ENCODE measurements at places on chromosomes 2 and 18. TPM values are rescaled to one million over a fixed set of nuclear protein-coding genes. Genes with fewer than 3 reads are reported as not detected.

GRCh38 chr2:66561645-66562303 is 126.8 kb downstream of the MEIS1 start:
- no peak for DNase-seq

GRCh38 chr2:101974663-101975062 is 17.1 kb upstream of the IL1R2 start:
- DNase-seq, result no peak

DNA sequence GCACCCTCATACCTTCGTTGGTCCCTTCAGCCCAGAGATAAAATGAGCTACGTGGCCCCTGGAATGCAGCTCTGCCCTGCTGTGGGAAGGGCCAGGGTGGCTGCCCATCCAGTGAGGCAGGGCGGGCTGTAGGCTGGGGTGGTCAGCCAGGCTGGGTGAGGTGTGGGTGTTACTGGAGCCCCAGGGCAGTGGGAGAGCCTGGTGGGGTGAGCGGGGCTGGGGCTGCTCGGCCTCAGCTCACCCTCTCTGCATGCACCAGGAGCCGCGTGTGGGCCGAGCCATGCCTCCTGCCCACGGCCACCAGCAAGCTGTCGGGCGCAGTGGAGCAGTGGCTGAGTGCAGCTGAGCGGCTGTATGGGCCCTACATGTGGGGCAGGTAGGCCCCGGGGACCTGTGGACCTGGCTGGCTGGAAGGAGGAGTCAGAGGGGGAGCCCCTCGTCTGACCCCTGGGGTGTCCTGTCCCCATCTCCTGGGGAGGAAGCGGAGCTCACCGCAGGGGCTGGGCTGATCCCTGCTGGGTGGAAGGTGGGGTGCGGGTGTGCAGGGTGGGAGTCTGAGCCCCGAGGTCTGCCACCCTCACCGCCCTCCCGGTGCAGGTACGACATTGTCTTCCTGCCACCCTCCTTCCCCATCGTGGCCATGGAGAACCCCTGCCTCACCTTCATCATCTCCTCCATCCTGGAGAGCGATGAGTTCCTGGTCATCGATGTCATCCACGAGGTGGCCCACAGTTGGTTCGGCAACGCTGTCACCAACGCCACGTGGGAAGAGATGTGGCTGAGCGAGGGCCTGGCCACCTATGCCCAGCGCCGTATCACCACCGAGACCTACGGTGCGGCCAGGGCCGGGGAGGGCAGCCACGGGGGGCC is 5.5 kb downstream of the RNPEPL1 start:
- DNase-seq, result no peak

DNA sequence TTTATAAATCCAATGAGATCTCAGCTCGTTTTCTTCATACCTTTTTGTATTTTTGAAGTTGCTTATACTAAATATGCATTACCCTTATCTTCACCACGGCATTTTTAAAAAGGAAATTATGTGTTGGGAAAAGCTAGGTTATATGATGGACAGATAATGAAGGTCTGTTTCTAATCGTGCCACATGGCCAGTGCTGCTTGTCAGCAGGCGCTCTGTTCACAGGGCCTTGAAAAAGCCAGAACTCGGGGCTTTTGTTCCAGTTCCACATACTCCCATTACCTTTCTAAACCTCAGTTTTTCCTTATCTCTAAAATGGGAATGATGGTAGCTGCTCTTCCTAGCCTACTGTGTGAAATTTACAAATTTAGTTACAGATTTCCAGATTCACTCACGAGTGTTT is 42.0 kb downstream of the EPAS1 start:
- no peak for DNase-seq

GRCh38 chr2:97963880-97964279 is 31.9 kb downstream of the TMEM131 start:
- DNase-seq, result no peak

- DNase-seq, result no peak
Measured at GRCh38 chr2:41484858-41485234, 563.0 kb upstream of the PKDCC start.

- no peak for DNase-seq
Measured at GRCh38 chr2:213125646-213126347, 25.6 kb downstream of the IKZF2 start.

GRCh38 chr2:85307527-85307897 is 20.3 kb downstream of the TGOLN2 start:
- no peak for DNase-seq

DNA sequence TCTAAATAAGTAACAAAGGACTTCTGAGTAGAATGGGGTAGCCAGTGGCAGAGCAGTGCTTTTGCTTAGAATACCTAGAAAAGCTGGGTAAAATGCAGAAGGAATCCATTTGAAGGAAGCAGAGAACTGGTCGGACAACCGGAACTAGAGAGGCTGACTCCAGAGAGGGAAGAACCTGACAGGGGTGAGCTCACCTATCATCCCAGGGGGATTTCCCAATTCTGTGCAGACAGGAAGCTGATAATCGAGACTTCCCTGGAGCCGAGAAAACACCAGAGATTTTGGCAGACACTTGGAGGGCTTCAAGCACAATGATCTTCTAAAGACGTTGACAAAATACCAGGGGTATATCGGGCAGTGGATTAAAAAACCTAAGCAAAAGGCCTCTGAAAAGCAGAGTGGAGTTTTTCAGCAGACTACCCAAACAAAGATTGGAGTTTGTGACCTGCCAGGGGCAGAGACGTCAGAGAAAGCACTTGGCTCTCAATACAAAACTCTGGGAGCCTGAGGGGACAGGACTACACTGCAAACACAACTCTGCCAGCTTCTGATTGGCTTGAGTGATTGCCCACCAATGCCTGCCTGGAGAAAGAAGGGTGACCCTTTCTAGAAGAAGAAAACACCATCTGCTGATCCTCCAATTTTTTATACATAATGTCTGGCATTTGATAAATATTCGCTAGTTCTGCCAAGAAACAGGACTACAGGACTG is 67.5 kb upstream of the TTN start:
- no peak for DNase-seq

DNA sequence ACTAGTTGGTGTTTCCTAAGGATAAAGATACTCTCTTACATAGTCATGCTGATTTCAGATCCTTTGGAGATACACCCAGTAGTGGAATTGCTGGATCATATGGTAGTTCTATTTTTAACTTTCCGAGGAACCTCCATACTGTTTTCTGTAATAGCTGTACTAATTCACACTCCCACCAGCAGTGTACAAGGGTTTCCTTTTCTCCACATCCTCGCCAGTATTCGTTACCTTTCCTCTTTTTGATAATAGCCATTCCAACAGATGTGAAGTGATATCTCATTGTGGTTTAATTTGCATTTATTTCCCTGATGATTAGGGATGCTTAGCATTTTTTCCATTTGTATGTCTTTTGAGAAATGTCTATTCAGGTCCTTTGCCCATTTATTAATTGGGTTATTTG is 34.0 kb downstream of the ACTR2 start:
- DNase-seq, result no peak

DNA sequence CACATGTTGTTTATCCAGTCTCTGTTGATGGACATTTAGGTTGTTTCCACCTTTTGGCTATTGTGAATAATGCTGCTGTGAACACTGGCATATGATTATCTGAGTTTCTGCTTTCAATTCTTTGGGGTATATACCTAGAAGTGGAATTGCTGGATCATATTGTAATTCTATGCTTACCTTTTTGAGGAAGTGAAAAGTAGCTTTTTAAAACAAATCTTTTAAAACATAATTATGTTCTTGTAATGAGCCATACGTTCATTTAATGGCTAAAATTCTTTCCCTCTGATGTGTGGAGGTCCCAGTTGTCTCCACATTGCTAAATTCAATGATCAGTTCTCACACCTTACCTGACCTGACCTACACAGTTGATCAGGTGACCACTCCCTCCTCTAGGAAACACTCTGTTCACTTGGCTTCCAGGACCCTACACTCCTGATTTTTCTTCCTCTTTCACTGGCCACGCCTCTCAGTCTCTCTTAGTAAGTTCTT is 27.8 kb upstream of the SERTAD2 start:
- no peak for DNase-seq

DNA sequence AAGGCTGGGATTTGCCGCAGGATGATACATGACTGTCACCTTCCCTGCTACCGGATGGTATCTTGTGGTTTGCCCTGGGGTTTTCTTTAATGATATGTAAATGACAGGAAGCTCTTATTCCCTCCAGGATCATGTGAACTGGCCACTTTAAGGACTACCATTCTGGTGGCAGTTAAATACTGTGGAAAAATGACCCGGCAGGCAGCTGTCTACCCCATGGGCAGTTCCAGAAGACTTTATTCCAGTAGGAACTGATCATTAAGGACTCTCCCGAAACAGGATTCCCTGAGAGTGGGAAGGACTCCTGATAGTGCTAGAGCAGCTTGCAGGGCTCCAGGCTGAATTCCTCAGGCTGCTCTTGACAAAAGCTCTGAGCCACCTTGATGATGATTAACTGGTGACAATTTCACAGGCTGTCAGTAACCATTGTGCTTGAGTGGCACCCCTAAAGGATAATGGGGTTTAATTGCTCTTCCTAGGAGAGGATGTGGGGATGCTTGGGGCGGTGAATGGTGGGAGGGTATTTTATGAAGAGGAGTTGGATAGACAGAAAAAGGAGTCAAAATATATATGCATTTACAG is 212.0 kb downstream of the CPS1 start:
- no peak for DNase-seq

GRCh38 chr2:103002954-103003353 is 241.1 kb downstream of the TMEM182 start:
- no peak for DNase-seq

DNA sequence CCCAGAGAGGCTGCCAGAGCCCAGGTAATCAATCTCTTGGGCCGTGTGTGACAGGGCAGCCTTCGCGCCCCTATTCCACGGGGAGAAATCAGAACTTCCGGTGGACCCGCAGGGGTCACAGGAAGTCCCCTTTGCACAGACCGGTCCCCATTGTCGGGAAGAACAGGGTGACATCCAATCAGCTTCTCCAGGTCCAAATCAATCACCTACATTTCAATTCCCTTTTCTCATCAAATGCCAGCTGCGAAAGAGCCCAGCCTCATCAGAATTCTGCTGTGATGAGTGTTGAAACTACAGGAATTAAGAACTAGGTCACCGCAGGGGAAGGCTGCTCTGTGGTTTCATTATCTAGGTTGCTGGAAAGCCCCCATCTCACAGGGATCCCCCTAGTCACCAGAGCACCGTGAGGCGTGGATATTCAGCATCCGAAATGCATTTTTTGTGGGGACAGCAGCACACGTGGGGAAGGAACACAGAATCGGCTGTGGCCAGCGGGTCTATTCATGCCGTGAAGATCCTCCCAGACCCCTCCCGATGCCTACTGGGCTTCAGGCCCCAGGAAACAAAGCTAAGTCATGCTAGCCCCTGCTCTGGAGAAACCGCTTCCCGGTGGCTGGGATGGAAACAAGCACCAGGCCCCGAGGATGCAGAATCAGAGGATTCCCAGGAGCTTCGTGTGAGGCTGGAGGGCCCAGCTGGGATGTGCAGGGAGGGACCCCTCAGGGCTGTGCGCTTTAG is 193.7 kb upstream of the ID2 start:
- DNase-seq, result no peak

DNA sequence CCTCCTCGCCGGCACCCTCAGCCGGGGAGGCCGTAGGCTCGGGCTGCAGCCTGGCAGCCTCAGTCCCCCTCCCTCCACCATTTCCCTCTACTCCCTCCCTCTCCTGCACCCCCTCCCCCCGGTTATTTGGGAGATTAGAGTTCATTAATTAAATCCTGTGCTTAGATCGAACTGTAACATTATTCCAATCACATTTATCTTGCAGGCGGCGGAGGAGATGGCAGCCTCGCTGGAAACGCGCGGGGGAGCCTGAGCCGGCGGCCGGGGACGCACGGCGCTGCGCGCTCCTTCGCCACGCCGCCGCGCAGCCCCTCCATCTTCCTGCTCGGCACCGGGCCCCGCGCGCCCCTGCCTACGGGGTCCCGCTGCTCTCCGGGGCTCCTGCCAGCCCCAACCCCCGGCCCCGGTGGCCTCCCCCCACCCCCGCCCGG is at the start of gene ST8SIA3:
TSS of gene ST8SIA3 (plus strand) at position 287 of the 431 bp plus-strand sequence. CDS start 290 bp downstream, outside the sequence.
- no peak for DNase-seq

GRCh38 chr2:59787095-59787494 is 766.4 kb downstream of the BCL11A start:
- DNase-seq, result no peak

Gene EN1
- total RNA-seq, result 0.28 TPM

Gene COL4A4
- total RNA-seq, result 0.56 TPM

Gene ATOH8
- 62.1 TPM for total RNA-seq

Gene TRIM54
- not detected for total RNA-seq

Gene ADRA2B
- total RNA-seq, result 1.2 TPM

Gene MAP3K20
- 53.7 TPM for total RNA-seq
